ENCODE measurements at places on chromosomes 2 and 18.

DNA sequence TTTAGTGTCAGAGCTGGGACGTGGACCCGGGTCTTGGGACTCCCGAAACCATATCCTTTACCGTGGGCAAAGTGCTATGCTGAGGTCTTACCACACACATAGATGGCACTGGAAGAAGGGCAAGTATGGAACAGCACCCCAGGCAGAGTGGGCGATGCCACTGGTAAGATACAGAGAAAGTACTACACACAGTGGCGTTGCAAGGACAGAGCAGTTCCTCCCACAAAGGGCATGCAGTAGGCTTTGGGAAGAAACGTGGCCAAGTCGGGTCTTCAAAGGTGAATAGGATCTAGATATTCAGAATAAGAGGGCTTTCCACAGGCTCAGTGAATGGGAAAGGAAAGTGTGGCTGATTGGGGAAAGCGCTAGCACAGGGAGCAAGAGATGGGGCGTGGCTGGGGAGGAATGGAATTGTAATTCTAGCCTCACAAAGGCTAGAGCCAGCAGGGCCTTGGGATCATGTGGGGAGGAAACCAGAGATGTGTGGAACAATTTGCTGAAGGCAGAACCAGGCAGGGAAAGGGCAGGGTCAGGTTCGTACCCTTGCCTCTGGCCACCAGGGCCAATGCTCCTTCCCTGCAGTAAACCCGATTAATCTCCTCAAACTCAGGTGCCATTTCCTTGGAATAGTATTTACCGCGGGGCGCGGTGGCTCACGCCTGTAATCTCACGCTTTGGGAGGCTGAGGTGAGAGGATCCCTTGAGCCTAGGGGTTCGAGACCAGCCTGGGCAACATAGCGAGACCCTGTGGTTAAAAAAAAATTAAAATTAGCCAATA is 36.0 kb downstream of the PCBP1 start:
- peak; percentile 80 for DNase-seq

DNA sequence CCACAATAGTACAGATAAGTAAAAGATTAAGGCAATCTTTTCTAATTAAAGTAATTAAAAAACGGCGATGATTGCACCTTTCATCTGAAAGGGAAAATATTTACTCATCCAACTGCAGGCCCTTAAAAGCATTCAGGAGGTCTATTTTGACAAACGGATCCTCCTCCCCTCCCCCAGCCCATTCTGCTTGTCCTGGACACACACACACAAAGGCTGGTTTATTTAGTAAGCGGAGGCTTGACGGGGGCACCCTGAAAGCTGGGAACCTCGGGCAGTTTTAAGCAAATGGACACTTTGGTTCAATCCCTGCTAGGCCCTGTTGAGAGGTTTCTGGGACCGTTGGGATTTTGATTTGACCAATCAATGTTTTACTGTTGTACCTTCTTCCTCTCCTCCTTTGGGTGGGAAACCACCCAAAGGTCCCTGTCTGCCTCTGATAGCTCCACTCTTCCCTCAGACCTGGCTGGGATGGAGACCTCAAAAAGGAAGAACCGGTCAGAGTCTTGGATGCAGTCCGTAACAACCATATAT is 135.8 kb upstream of the HAAO start:
- DNase-seq, result no peak

- DNase-seq, result no peak
These were observed 70.3 kb upstream of the PSME4 start for GRCh38 chr2:54041135-54041534.

- DNase-seq, result peak; percentile 47
These were observed 129.7 kb upstream of the OSR1 start for GRCh38 chr2:19488009-19488691.

DNA sequence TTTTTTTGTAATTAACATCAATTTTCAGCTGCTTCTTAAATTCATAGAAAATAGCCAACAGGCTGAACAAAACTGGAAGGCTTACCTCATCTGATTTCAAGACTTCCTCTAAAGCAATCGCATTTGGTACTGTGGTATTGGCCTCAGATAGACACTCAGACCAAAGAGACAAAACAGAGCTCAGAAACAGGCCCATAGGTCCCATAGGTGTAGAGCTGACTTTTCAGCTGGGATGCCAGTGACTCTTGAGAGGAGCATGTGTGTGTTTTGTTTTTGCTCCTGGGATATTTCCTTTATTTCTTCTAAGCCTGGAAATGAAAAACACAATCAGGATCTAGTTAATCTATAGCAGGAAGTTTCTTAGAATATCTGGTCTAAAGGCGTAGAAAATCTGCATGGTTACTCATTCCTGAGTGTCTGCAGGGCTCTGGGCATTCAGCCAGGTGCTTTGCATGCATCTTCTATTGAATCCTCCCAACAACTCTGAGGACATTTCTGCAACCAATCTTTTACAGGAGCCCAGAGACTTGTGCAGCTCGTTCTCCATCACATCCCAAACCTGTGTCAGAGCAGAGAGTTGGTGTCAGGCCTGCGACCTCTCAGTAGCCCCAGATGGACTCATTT is 190.8 kb downstream of the RTP5 start:
- peak; percentile 83 for DNase-seq

GRCh38 chr18:13394801-13395200 is 176.2 kb downstream of the LDLRAD4 start:
- no peak for DNase-seq

GRCh38 chr2:231321021-231321420 is 74.5 kb upstream of the B3GNT7 start:
- DNase-seq, result no peak

- DNase-seq, result no peak
These were observed 258.0 kb downstream of the MYCN start for GRCh38 chr2:16198166-16198912.

Data from fibroblast of skin of scalp (primary cell).